HL-60 (cell line): ENCODE measurements at places on chromosomes 13 and 19.

DNA sequence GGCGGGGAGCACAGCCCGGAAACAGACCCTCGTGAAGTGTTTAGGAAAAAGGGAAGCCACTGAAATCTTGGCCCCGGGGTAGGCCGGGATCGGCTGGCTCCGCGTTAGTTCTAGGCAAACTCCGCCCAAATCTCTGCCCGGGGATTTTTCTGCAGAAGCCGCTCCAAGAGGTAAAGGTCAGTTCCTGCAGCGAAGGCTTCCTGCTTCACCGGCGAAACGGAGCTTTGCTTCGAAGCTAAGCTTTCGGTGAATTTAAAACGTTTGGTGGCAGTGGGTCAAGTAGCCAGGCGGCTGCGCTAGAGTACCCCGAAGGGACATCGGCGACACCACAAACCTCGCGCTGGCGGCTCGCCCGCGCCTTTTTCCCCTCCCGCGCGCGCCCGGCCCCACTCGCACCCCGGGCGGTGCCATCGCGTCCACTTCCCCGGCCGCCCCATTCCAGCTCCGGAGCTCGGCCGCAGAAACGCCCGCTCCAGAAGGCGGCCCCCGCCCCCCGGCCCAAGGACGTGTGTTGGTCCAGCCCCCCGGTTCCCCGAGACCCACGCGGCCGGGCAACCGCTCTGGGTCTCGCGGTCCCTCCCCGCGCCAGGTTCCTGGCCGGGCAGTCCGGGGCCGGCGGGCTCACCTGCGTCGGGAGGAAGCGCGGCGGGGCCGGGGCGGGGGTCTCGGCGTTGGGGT is 441 bp downstream of the GJB2 start:
- DNase-seq = no peak

DNA sequence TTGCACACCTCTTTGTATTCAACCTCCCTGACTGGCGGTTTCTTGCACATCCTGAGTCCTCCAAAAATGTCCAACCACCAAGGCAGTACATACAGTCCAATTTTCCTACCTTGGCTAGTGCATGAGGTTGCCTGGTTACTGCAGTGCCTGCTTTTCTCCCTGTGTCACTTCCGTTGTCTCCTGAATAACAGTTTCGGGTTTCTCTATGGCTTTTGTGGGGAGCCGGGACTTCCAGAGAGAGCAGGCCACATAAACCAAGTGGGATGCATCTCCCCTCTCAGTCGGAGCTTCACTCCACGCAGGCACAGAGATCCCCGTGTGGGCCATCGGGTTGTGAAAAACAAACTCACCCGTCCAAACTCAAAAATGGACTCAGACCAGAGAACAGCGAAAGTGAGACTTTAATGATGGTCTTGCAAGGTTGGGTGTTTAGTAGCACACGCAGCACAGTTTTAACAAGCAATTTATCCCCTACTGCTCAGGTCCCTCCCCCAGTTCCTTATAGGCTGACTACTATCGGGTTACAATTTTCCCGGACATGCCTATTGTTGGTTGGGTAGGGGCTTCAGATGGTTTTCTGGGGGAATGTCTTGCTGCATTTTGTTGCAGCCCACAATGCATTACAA is 173.1 kb downstream of the POU4F1 start:
- DNase-seq = no peak

DNA sequence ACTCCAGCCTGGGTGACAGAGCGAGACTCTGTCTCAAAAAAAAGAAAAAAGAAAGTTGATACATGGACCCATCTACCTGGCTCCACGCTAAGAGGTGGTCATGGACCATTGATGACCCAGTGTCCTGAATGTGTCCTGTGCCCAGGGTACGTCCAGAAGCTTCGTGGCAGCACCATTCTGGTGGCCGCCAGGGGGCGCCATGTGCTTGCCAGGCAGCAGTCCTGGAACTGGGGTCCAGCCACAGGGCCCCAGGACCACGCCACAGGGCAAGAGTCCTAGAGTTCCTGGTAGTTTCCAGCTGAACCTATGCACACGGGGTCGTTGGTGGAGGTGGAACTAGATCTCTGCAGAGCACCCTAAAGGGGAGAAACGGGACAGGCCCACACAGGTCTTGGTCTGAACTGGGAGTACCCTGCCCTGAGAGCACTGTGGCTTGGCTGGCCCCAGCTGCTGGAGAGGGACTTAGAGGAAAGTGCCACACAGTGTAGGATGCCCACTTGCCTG is 19.9 kb upstream of the FBXO27 start:
- peak; percentile 23 for DNase-seq

- DNase-seq = no peak
Observed at GRCh38 chr19:2491130-2491801, 15.3 kb downstream of the GADD45B start.

DNA sequence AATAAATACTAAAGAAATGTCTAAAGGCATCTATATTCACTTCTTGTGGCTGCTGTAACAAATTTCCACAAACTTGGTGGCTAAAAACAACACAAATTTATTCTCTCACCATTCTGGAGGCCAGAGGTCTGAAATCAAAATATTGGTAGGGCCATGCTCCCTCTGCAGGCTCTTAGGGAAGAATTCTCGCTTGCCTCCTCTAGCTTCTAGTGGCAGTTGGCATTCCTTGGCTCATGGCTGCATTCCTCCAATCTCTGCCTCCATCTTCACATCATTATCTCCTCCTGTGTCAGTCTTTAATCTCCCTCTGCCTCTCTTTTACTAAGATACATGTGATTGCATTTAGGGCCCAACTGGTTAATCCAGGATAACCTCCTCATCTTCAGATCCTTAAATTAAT is 54.1 kb upstream of the RFXAP start:
- DNase-seq = no peak

- DNase-seq = peak; percentile 88
Observed at GRCh38 chr13:51645154-51645650, 60.9 kb downstream of the WDFY2 start.

- DNase-seq = no peak
Observed at GRCh38 chr13:110540871-110541525, 20.5 kb downstream of the RAB20 start.

- DNase-seq = no peak
Observed at GRCh38 chr19:4449022-4449638, 8.5 kb downstream of the UBXN6 start.

DNA sequence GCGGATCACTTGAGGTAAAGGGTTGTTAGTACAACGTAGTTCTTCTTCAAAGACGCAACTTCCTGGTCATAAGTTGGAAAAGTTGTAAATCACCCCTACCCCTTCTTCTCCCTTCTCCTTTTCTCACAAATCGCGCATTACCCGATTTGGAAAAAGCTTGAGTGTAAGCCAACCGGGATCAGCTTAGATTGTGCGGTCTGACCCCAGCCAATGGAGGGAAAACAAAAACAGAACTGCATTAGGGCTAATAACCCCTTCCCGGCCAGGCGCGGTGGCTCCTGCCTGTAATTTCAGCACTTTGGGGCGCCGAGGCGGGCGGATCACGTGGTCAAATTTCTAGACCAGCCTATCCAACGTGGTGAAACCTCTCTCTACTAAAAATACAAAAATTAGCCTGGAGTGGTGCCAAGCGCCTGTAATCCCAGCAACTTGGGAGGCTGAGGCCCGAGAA is 806 bp downstream of the ZNF90 start:
- peak; percentile 51 for DNase-seq

GRCh38 chr19:7980168-7980567 is 25.3 kb downstream of the ELAVL1 start:
- no peak for DNase-seq

DNA sequence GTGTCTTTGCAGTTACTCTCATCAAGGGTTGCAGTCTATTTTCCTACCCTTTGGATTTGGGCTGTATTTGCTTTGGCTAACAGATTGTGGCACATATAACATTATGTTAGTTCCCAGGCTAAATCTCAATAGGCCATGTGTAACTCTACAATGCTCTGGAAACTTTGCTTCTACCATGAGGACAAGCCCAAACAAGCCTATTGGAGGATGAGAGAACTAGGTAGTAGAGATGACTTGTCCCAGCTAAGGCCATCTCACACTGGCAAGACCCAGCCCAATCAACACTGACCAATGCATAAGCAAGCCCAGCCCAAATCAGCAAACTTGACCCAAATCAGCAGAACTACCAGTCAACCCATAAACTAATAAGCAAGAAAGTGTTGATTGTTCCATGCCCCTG is 311.8 kb downstream of the NDFIP2 start:
- no peak for DNase-seq

- DNase-seq = no peak
Observed at GRCh38 chr13:104650431-104650830, 1584.2 kb upstream of the SLC10A2 start.

DNA sequence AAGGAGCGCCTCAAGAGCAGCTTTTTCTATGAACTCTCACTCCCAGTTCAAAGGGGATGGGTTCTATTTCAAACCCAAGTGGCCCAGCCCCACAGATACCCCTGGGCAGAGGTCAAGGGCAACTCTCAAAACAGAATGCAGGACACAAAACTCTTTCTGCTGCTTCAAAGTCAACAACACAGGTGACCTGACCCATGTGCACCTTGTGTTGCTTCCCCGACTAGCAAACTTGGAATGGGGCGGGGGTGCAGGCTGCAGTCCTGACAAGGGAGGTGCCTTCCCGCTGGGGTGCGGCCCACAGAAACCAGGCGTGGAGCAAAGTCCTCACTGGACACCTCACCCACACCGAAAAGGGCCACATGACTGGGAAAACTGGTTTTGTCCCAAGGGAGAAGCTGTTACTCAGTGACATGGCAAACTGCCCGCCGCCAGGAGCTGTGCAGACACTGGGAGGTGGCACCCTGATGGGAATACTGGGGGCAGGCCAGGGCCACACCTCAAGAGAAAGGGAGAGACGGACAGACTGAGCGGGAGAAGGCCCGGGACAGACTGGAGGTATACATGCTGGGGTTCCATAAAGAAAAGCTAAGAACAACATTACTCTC is 17.4 kb downstream of the ZC3H4 start:
- no peak for DNase-seq

GRCh38 chr13:98416408-98416807 is 160.5 kb downstream of the STK24 start:
- DNase-seq = no peak

- DNase-seq = no peak
Observed at GRCh38 chr19:3774621-3775373, 2.8 kb upstream of the RAX2 start.

DNA sequence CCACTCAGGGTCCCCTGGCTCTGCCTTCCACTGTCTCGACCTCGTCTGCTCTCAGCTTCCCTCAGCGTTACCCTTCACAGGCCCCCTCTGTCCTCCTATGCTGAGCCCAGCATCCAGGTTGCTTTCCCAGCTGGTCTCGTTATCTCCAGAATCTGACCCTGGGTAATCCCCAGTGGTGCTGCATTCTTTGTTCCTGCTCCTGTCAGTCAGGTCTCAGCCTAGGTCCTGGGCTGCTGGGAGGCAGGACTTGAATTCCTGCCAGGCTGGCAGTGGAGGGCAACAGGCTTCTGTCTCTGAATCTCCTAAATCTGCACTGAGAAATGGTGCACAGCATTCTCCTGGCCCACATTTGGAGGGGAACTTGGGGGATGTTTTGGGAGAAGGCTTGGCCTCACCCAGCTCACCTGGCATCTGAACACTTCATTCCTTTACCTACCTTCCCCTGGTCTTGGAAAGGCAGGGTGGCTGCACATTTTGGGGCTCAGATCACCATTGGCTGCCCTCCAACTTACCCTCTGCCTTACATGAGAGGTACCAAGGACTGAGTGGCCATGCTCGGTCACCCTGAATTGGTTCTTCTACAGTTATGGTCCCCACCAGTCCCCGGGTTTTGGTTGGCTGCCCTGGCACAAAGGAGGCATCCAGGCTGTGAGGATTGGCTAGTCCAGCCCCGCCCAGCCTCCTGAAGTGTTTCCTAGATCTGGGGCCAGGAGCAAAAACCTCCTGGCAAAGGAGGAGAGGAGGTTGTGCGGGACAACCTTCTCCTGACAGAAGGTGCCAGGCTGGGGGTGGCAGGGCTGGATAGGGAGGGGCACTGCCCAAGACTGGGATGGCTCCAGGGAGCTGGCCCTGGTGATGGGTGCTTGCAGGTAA is at the start of gene CYP4F8:
Gene CYP4F8 (plus strand): TSS at position 712 of the 873 bp plus-strand sequence. CDS start 399 bp downstream, outside the sequence.
- DNase-seq = no peak

- no peak for DNase-seq
Observed at GRCh38 chr13:73602295-73602694, 531.9 kb downstream of the KLF12 start.

- DNase-seq = peak; percentile 14
Observed at GRCh38 chr19:38514812-38515633, 81.5 kb downstream of the RYR1 start.

DNA sequence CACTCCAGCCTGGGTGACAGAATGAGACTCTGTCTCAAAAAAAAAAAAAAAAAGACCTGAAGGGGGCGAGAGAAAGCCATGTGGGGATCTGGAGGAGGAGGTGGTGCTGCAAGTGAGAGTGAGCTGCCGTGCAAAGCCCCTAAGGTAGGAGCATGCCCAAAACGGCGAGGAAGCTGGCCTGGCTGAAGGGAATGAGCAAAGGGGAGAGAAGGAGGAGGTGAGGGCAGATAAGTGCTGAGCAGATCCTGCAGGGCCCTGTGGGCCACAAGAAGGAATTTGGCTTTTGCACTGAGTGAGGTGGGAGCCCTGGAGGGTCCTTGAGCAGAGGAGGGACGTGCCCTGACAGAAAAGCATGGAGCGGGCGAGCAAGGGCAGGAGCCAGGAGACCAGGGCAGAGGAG is 19.4 kb upstream of the ADGRE5 start:
- DNase-seq = peak; percentile 62

DNA sequence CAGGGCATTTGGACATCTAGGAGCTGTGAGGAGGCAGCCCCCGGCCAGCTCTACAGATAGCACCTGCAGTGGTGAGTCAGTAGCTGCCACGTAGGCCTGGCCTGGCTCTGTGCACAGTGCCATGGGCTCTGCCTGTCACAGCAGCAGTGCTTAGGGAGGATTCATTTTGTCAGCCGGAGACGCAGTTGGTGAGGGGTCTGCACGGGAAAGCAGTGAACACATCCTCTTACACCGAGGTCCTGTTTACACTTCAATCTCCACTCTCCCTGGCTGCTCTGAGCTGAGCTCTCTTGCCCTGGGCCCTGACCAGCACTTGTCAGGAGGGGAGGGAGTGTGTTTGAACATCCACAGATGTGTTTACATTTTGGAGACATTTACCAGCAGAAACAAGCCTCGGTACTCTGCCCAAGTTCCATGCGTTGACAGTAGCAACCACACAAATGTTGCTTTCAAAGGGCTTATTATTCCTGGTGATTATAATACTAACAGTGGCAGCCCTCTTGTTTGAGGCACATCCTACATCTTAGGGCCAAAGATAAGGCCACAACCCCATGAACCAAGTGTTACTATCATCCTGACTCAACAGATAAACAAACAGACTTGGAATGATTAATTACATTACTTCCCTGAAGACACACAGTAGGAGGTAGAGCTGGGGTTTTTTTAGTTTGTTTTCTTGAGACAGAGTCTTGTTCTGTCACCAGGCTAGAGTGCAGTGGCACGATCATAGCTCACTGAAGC is 148.9 kb downstream of the USP12 start:
- DNase-seq = no peak

GRCh38 chr13:33367926-33368325 is 82.4 kb upstream of the STARD13 start:
- peak; percentile 83 for DNase-seq
